ENCODE measurements at places on chromosomes 3 and 15.

- no peak for DNase-seq
Measured at GRCh38 chr15:70275461-70276138, 177.9 kb upstream of the TLE3 start.

GRCh38 chr3:165336786-165337185, 140.6 kb upstream of the SLITRK3 start:
- no peak for DNase-seq

GRCh38 chr3:117107946-117108345, 398.4 kb downstream of the TUSC7 start:
- DNase-seq: no peak

- DNase-seq: no peak
Measured at GRCh38 chr3:44000586-44000985, 241.1 kb upstream of the TOPAZ1 start.

GRCh38 chr15:57652481-57652880, 54.0 kb upstream of the POLR2M start:
- no peak for DNase-seq

DNA sequence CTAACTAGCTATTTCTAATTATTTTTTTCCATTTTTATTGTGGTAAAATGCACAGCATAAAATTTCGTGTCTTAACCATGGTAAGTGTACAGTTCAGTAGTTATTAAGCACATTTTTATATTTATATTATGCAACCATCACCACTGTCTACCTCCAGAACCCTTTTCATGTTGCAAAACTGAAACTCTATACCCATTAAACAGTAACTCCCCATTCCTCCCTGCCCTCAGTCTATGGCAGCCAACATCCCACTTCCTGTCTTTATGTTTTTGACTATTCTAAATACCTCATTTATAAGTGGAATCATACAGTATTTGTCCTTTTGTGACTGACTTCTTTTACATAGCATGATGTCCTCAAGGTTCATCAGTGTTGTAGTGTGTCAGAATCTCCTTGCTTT, 25.5 kb downstream of the SLC35A5 start:
- DNase-seq: no peak

- no peak for DNase-seq
Measured at GRCh38 chr15:58473724-58474123, 41.9 kb downstream of the LIPC start.

DNA sequence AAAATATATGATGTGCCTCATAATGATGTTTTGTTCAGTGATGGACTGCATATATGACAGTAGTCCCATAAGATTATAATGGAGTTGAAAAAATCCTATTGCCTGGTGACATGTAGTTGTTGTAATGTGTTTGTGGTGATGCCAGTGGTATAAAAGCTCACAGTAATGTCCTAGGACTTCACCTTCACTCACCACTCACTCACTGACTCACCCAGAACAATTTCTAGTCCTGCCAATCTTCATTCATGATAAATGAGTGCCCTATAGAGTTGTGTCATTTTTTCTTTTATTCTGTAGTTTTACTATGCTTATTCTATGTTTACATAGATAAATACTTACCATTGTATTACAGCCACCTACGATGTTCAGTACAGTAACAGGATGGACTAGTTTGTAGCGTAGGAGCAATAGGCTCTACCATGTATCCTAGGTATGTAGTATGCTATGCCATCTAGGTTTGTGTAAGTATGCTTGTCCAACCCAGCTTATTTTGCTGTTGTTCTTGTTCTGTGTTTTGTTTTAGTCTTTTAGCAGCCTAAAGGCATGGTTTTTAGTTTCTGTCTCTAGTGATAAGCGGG, 88.5 kb upstream of the LRRFIP2 start:
- DNase-seq: no peak

GRCh38 chr3:43753741-43754715, 63.3 kb downstream of the ABHD5 start:
- no peak for DNase-seq

GRCh38 chr15:70583006-70583405, 180.4 kb downstream of the UACA start:
- no peak for DNase-seq

DNA sequence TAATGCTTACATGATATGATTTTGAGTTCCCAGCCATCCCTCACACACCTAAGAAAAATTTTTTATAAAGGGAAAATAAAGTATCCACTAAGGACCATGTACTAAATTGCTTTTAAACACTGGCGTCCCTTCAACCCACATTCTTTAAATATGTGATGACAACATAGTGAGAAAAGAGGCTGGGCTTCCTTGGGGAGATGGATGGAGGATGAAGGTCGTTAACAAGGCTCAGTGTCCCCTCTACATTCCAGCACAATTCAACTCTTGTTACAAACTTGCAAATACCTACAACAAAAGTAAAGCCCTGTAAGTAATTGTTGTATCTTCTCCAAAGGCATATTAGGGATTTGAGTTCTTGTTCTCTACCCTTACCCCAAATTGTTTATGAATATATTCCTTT, 87.2 kb upstream of the SLC4A7 start:
- DNase-seq: no peak

DNA sequence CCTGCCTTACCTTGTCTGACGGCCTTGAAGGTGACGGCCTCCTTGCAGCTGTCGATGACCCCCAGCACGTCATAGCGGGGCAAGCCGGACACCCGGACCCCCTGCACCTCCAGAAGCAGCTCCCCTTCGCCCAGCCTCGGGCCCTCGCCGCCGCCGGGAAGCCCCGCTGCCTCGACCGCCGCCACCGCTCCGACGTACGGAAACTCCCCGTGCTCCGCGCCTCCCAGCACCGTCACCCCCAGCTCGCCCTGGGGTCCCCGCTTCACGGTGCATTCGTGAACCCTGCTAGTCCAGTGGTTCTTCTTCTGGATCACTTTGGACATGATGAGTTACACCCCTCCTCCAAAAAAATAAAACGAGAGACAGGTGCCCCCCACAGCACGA, 740 bp downstream of the MAGI1 start:
- DNase-seq: no peak

- DNase-seq: no peak
Measured at GRCh38 chr15:66167854-66168253, 85.7 kb downstream of the MEGF11 start.

DNA sequence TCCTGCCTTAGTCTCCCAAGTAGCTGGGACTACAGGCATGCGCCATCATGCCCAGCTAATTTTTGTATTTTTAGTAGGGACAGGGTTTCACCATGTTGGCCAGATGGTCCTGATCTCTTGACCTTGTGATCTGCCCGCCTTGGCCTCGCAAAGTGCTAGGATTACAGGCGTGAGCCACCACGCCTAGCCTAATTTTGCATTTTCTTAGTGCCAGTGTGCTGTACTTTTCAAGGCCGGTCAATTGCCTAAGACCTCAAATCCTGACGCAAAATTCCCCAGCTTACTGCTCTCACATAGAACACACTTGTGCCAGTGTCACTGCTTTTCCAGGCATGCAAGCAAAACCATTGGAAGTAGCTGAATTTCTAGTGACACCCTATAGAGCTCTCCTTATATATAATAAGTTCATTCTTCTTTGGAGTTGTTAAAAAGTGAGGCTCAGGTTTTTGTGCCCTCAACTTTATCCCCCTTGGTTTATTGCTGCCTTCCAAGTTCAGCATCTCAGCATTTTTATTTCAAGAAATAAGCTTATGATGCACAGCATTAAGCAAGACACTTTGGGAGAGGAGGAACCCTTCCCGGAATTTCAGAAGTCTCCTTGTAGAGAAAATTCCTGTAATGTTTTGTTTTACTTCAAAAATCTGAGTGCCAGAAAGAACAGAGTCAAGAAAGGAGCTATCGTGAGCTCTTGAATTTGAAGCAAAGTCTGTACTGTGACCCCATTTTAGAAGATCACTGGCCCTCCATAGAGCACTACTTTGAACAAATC, 93.2 kb downstream of the FILIP1L start:
- DNase-seq: no peak

- DNase-seq: no peak
Measured at GRCh38 chr3:61938878-61939549, 377.6 kb downstream of the PTPRG start.

GRCh38 chr15:67803299-67803698, 22.0 kb upstream of the SKOR1 start:
- no peak for DNase-seq
